Femur (tissue), 1 donor: ENCODE measurements at places on chromosomes 3 and 15.
A peak's percentile ranks its signal among the peaks of the same experiment; 100 is the strongest.

GRCh38 chr3:58567251-58567515 is 10.0 kb downstream of the FAM107A start:
- no peak for DNase-seq

DNA sequence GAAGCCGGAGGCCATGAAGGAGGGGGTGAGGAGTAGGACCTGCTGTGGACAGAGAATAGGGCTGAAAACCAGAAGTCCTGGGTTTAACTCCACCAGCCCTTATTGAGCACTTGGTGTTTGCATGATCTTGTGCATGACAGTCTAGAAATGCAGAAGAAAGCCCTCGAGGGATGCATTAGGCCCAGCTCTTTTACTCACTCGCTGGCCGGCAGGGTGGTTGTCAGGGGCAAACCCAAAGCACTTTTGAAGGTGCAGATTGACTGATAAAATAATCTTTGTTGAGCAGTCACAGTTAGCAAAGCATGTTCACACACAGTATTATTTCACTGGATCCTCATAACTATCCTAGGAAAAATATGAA is 55.3 kb downstream of the CORO2B start:
- peak; percentile 15 for DNase-seq

DNA sequence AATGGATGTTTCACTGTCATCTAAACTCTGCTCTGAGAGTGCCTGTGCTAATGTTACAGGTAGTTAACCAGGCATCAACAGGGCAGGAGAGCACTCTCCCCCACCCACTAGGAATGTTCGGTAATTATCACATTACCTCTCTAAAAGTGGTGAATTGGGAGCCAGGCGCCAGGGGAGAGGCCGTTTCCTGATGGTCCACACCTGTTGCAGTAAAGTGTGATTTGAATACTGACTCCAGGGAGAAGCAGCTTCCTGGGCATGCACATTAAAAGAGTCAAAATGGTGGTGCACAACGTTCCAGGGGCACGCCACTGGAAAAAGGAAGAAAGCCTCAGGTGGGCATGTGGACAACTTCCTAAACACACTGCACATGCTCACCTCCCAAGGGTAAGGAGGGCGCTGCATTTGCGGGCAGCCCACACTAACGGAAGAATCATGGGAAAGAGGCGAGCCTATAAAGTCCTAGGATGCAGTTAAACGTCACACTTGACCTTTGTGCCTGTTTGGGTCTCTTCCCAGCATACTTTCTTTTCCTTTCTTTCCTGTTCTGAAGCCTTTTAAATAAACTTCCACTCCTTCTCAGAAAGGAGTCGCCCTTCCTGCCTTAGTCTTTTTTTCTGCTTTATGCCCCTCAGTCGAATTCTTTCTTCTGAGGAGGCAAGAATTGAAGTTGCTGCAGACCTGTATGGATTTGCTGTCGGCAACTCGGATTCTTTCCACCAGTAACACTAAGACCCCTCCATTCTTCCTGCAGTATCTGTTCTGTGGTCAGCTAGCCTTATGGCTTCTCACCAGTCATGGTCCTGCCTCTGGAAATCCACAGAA is 28.9 kb upstream of the GPD1L start:
- DNase-seq, result no peak

GRCh38 chr3:138349926-138350665 is 1.7 kb downstream of the MRAS start:
- DNase-seq, result peak; percentile 36

DNA sequence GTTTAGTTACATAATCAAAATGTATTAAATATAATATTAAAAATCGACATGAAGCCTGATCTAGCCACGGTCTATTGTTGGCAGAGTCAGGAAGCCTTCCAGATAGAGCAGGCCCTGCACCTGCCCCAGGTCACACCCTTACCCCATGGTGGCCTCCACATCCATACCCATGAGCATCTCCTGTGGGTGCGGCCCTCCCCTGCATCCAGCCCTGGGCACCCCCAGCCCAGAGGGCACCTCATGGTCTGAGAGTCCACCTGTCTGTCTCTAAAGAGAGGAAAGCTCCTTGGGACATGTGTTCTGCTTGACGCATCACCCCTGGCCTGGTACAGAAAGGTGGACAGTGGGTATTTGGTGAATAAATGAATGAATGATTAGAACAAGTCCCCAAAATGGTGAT is 37.2 kb upstream of the CSPG4 start:
- no peak for DNase-seq

DNA sequence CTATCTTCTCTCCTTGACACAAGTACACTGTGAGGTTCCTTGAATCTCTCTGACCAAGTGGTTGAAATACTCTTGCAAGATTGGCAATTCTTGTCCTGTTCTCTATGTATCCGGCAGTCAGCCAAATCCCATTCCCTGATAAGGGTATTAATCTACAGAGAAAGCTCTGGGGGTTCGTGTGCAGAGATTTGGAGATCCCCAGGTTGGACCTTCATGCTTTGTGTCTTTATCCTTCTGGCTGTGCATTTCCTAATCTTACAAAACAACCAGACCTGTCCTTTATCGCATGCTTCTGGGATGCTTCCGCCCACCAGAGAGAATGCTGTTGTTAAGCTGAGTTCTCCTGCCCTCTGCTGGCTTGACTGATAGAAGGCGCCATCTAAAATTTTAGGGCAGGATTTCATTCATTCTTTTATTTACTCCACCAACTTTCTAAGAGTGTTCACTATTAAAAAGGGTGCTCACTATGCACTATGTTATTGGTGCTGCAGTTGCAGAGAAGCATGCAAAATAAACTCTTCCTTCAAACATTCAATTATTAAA is 8.6 kb upstream of the SST start:
- peak; percentile 43 for DNase-seq

DNA sequence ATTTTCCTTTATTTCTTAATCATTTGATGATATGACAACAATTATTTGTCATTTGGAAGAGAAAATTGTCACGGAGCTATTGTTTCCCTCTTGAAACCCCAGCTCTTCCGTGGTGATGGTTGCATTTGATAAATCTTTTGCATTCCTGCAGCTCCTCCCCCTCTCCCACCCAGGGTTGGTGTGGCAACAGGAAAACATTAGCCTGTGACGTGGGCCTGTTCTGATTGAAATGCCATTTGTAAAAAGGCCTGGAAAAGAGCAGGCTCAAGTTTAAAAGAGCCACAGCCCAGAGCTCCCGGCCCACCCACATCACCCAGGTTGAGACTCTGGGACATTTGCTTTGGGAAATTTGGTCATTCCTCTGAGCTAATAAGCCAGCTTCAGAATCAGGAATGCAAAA is 282.5 kb downstream of the RPLP1 start:
- peak; percentile 82 for DNase-seq

- DNase-seq, result peak; percentile 88
Measured at GRCh38 chr3:126530171-126531050, 6.5 kb downstream of the CHST13 start.

DNA sequence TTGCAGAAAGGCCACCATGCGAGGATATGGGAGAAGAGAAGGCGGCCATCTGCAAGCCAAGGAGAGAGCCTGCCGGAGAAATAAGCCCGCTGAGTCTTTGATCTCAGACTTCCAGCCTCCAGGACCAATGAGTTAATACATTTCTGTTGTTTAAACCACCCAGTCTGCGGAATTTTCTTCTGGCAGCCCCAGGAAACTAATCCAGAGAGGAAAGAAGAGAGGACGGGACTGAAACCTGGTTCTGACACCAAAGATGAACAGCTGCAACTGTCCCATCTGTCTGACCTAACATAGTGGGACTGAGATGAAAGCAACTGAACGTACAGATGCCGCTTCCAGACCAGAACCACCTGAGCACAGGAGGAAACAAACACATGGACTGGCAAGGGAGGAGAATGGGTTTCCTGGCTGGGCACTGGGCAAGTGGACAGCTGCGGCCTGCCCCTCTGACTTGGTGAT is 32.3 kb downstream of the VGLL4 start:
- DNase-seq, result no peak

GRCh38 chr15:77143191-77143590 is 72.3 kb upstream of the TSPAN3 start:
- DNase-seq, result no peak

- no peak for DNase-seq
Measured at GRCh38 chr15:78182336-78182700, 33.2 kb downstream of the IDH3A start.

DNA sequence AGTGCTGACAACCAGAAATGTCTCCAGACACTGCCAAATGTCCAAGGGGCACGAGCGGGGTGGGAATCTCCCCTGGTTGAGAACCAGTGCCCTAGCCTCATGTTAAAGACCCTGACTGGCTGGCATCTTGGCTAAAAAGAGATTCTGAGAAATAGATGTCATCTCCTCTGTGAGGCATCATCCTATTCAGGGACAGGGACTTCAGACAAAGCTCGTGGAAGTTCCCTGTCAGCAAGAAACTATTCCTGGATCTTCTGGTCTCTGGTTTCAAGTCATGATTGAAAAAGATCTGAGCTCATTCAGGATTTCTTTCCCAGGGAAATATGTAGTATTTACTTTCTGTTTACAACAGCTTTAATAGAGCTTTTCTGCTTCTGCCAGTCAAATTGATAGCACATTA is 10.8 kb downstream of the WDR5B start:
- DNase-seq, result no peak

DNA sequence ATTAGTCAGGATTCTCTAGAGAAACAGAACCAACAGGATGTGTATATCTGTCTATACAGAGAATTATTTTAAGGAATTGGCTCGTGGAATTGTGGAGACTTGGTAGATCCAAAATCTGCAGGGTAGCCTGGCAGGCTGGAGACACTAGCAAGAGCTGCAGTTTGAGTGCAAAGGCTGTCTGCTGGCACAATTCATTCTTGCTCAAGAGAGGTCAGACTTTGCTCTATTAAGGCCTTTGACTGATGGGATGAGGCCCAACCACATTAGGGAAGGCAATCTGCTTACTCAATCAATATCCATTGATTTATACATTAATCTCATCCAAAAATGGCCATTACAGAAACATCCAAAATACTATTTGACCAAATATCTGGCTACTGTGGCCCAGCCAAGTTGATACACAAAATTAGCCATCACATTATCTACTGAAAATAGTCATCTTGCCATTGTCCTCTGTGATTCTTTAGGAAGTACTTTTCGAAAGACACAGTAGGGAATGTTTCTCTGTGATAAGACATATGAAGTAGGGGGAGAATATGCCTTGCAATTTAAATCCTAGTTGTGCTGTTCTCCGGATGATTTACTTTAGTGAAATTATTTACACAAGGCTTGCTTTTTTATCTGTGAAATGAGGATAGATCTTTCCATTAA is 873.8 kb downstream of the ROBO2 start:
- DNase-seq, result no peak

- no peak for DNase-seq
Measured at GRCh38 chr3:155730843-155731242, 14.0 kb downstream of the PLCH1 start.

- DNase-seq, result no peak
Measured at GRCh38 chr3:148269816-148270215, 427.9 kb upstream of the AGTR1 start.

GRCh38 chr3:128415200-128415772 is 51.4 kb downstream of the DNAJB8 start:
- no peak for DNase-seq

DNA sequence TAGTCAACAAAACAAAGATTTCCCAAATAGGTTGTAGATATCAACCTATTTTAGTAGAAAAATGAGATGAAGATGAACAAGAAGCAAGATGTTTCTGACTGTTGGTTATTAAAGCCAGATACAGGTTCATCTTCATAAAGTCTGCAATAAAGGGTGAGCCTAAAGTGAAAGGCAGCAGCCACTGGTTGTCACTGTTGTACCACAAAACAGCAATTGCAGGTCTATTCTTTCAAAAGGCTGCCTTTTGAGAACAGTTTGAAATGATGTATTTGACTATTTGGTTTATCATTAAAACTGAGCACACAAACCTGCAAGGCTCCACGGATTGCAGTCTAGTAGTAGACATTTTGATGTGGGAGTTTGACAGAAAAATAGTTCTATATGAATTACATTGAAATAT is 543.4 kb downstream of the GBE1 start:
- DNase-seq, result no peak

- DNase-seq, result no peak
Measured at GRCh38 chr3:2153053-2153452, 54.4 kb downstream of the CNTN4 start.

- DNase-seq, result no peak
Measured at GRCh38 chr3:45943207-45943846, at the start of gene CXCR6. Gene CXCR6 (plus strand): TSS chr3:45943464. CDS start chr3:45946482, 3,018 bp downstream.

DNA sequence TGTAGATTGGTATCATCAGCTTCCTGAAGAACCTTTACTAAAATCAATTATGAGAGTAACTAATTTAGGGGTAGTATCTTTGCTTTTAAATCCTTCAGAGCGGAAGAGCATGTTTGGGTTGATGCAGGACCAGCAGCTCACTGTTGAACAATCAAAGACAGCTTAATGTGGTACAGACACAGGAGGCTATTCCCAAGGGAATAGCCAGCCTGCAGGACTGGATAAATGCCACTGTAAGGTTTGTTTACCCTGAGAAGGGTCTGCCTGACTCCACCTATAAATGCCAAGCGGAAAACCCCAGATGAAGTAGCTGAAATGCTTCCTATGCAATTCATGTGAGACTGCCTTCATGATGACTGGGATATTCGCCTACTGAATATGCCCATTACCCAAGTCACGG is 16.0 kb upstream of the STAC start:
- no peak for DNase-seq

GRCh38 chr3:175310046-175310445 is 450.9 kb downstream of the NAALADL2 start:
- DNase-seq, result no peak

- DNase-seq, result no peak
Measured at GRCh38 chr3:155426524-155427230, 133.2 kb upstream of the STRIT1 start.

DNA sequence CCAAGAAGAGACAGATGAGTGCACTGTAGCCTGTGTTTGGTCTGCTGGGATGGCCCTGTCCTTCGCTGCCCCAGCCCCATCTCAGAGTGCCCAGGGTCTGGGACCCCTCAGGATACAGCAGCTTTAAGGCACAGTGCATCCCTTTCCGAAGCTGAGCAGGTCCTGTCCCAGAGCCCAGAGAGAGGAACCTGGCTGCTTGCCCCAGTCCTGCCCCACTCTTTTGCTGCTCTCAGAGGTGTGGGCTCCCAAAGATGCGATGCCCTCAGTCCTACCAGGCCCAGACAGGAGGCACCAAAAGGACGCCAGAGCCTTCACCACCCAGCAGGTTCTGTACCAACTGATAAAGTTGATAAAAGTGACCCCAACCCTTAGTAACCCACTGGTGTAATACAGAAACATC is 8.2 kb downstream of the PLCD1 start:
- DNase-seq, result no peak

GRCh38 chr3:195411836-195412235 is 31.0 kb downstream of the ACAP2 start:
- no peak for DNase-seq

DNA sequence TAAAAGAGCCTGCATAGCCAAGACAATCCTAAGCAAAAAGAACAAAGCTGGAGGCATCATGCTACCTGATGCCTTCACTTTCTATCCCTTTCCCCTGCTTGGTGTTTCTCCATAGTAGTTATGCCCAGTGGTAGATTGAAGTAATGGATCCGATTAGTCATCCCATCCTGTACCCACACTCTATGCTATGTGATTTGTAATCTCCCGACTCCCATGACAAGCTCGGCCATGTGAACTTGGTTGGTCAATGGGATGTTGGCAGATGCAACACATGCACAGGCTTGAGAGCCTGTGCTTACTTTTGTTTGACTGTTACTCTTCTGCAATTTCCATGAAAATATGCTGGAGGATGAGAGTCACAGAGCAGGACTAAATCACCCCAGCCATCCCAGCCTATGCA is 334.9 kb upstream of the DPH6 start:
- DNase-seq, result no peak
